NCI-H1436 treated with DMSO at 0.1 percent for 48 hours (cell line): ENCODE measurements at places on chromosomes 5 and 9.

GRCh38 chr5:140076788-140077187 lies 33.7 kb upstream of the NRG2 start:
- no peak for DNase-seq

DNA sequence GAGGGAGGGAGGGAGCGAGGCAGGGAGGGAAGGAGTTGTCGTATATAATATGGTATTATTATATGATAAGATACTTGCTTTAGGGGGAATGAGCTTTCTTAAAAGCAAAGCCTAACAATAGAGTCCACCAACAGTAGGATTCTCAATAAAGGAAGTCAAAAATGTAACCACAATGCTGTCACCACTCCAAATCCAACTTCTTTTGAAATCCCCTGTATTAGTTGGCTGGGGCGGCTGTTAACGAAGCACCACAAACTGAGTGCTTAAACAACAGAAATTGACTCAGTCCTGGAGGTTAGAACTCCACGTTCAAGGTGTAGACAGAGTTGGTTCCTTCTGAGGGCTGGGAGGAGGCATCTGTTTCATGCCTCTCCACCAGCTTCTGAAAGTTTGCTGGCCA lies 23.1 kb downstream of the GAS1 start:
- DNase-seq: no peak

DNA sequence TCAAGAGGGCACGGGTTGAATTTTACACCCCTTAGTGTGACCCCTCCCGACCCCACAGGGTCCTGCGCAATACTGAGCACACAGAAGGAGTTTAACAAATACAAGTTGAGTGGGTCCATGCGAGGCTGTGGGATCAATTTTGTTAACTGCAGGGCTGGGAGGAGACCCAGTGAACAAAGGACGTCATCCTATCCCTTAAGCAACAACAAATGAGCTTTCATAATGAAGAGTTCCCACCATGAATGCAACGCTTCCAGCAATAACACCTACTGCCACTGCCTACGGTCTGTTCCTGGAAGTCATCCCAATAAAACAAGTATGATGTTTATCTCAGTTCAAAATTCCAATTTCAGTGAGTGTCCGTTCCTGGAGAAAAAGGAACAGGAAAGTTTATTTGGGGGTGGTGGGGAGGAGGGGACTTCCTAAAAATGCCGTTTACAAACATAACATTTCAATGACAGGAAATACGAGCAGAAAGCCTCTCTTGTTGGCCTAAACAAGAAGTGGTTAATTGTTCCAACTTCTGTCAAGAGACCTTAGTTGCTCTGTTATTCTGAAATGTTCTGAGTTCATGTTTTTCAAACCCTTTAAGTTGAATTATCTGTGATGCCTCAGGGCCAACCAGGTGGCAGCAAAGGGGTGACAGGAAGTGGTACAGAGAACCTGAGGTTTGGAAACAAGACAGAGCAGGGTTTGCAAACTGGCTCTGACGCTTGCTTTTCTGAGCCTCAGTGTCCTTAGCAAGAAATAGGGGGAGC lies 65.8 kb upstream of the PLPP6 start:
- no peak for DNase-seq

DNA sequence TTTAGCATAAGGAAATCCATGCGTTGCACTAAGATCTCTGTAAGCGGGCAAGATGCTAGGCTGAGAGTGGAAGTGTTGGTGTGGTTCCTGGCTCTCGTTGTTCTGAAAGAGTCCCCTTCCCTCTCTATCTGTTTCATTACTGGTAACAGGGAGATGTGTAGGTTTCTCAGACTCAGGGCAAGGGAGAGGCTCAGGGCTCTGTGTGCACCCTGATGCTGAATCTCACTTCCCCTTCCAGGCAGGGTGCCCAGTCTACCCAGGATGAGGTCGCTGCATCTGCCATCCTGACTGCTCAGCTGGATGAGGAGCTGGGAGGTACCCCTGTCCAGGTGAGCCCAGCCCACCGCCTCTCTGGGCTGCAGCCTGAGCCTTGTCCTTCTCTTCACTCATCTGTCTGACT lies 45.7 kb downstream of the STOM start:
- DNase-seq: no peak

DNA sequence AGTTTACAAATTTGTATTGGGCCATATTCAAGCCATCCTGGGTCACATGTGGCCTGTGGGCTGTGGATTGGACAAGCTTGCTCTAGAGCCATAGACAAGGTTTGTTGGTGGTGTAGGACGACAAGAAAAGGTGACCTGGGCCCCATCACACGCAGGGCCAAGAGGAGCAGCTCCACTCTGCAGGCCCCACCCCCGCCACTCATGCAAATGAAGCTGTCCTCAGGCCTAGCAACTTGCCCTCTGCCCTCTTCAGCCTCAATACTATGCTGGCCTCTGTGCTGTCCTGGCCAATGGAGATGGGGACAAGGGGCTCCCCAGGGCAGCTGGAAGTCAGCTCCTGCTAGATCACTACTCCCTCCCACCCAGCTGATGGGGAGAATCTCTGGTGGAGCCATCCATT lies 55.2 kb upstream of the TMEM252 start:
- no peak for DNase-seq
